ENCODE measurements at places on chromosomes 2 and 18.

DNA sequence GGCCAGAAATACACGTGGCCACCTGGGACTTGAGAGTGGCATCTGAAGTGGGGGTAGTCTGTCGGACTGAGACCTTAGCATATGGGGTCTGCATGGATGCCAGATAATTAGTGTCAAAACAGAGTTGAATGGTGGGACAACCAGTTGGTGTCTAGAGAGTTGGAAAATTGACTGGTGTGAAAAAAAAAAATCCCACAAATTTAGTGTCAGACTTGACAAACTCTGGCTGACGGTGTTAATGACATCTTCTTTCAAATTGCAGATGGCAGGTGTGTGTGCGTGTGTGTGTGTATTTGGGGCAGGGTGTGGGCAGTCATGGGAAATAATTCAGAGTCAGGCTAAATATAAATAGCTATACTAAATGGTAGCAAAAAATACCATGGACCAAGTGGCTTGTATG is 365.4 kb upstream of the RGPD4 start:
- no peaks in the 10 kb centered on the region for H3K36me3 ChIP-seq
- DNase-seq, result no peak
- H3K4me3 ChIP-seq, result no peak overlapping the region
- H3K27ac ChIP-seq, result no peak overlapping the region
- H3K27me3 ChIP-seq, result no peaks in the 10 kb centered on the region

DNA sequence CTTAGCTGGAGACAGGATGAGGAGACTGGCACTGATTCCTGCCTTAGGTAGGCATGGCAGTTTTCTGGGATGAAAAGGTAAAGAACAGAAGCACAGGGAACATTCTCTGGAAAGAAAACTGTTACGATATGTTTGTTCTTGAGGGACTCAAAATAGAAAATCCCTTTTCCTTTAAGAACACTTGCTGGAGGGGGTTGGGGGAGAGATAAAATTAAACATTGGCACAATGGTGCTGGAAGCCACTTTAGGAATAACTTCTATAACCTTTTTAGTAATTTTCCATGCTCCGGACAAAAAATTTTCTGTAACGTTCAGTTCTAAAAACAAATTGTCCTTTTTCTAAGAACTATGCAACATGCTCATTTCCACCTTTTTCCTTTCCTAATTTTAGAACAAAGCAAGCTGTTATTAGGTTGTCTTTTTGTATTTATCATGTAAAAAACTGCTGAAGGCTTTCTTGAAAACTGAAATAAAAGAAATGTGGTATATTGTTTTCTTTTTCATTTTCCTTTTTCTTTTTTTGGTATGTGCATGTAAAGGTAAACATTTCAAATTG is 343.8 kb downstream of the EPHA4 start:
- no peak for DNase-seq
- no peak overlapping the region for H3K27ac ChIP-seq
- H3K4me3 ChIP-seq, result no peak overlapping the region
- no peaks in the 10 kb centered on the region for H3K36me3 ChIP-seq
- H3K27me3 ChIP-seq, result no peaks in the 10 kb centered on the region
- peaks cover 12% of the 10 kb centered on the region for H3K4me1 ChIP-seq

- H3K27me3 ChIP-seq, result no peaks in the 10 kb centered on the region
- H3K4me1 ChIP-seq, result no peaks in the 10 kb centered on the region
- H3K27ac ChIP-seq, result no peak overlapping the region
- DNase-seq, result no peak
These were observed 386.6 kb upstream of the KLHL29 start for GRCh38 chr2:22998359-22998758.

DNA sequence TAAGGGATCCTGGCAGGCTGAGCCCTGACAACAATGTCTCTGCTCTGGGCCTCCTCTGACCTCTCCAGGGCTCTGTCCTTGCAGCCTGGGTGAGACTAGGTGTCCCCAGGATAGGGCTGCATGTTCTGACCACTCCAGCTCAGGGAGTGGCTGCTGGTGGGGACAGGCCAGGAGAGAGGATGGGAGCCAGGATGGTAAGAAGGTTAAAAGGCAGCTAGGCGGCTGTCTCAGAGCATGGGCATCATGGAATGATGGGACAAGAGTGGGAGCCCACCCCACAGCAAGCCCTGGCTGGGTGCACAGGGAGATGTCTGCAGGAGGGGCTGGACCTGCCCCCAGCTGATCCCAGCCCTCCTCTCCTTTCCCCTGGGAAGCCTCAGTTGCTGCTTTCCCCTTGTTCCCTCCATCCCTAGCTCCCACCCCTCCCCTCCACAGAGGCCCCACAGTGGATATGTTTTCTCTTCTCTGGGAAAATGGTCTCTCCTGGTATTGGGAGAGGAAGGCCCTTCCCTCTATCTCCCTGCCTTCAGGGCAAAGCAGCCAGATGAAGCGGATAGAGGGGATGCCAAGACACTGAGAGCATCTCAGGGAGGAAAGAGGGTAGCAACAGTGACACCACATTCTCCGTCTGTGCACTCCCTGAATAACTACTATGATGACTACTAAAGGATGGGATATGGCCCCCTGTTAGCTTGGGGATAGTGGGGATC is 334.3 kb downstream of the DYSF start:
- H3K36me3 ChIP-seq, result no peaks in the 10 kb centered on the region
- peaks cover 7% of the 10 kb centered on the region for H3K4me1 ChIP-seq
- H3K4me3 ChIP-seq, result no peak overlapping the region
- H3K27ac ChIP-seq, result no peak overlapping the region
- no peak for DNase-seq
- no peaks in the 10 kb centered on the region for H3K27me3 ChIP-seq

DNA sequence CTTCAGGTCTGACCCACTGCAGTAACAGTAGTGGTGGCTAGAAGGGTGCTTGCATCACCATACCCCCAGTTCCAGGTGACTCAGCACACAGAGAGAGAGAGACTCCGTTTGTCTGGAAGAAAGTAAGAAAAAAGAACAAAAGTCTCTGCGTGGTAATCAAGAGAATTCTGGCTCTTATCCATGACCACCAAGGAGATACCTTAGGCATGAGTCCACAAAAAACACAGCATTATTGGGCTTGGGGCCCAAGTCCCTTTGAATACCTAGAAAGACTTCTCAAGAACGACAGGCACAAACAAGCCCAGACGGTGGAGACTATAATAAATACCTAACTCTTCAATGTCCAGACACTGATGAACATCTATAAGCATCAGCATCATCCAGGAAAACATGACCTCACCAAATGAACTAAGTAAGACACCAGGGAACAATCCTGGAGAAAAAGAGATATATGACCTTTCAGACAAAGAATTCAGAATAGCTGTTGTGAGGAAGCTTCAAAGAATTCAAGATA is 21.7 kb upstream of the BAZ2B start:
- no peak overlapping the region for H3K4me3 ChIP-seq
- no peak for DNase-seq
- H3K36me3 ChIP-seq, result no peaks in the 10 kb centered on the region
- peaks cover 13% of the 10 kb centered on the region for H3K4me1 ChIP-seq

DNA sequence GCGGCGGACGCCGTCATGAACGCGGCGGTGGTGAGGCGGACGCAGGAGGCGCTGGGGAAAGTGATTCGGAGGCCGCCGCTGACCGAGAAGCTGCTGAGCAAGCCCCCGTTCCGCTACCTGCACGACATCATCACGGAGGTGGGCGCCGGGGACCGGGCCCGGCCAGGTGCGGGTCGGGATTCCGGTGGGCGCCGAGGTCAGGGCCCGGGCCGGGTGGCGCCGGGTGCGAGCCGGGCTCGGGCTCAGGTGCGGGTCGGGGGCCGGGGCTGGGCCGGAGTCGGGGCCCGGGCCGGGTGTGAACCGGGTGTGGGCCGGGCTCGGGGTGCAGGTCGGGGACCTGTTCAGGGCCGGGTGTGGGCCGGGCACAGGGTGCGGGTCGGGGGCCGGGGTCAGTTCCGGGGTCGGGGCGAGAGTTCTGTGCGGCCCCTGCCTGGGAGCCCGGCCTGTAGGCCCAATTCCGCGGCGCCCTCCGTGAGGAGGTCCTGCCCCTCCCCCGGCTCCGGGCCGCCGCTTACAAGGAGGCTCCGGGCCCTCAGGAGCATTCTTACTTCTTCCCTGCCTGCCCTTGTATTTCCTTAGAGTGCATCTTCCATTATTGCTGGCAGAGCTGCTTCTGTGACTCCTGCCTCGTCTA is 447 bp downstream of the TRAF3IP1 start:
- H3K36me3 ChIP-seq, result peaks cover 4% of the 10 kb centered on the region
- peaks cover 10% of the 10 kb centered on the region for H3K4me1 ChIP-seq
- peak; percentile 36 for DNase-seq
- peak overlapping the region; percentile 78 for H3K4me3 ChIP-seq

- no peak overlapping the region for H3K4me3 ChIP-seq
- H3K4me1 ChIP-seq, result no peaks in the 10 kb centered on the region
- H3K27ac ChIP-seq, result no peak overlapping the region
- H3K36me3 ChIP-seq, result peaks cover 6% of the 10 kb centered on the region
- no peaks in the 10 kb centered on the region for H3K27me3 ChIP-seq
These were observed 98.3 kb upstream of the HDAC4 start for GRCh38 chr2:239498981-239499634.

DNA sequence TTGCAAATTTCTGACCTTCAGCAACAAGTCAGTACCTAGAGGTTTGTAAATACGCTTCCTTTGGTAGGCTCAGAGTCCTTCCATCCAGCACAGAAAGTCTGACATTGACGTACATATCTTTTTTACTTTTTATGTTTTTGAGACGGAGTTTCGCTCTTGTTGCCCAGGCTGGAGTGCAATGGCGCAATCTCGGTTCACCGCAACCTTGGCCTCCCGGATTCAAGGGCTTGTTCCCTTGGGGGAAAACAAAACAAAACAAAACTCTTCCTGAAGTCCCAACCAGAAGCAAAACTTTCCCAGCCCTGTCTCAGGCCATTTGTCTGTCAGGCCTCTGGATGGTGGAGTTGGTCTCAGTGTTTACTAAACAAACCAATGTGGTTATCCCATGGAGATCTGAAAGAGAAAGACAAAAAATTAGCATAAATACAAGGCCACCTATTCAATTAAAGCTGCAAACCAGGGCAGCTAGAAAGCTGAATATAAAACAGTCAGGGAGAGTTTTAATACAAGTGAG is 29.6 kb upstream of the ATL2 start:
- peaks cover 37% of the 10 kb centered on the region for H3K36me3 ChIP-seq
- peaks cover 2% of the 10 kb centered on the region for H3K27me3 ChIP-seq
- H3K4me3 ChIP-seq, result no peak overlapping the region
- H3K4me1 ChIP-seq, result peaks cover 37% of the 10 kb centered on the region
- peak overlapping the region; percentile 3 for H3K27ac ChIP-seq

- H3K36me3 ChIP-seq, result no peaks in the 10 kb centered on the region
- H3K4me1 ChIP-seq, result peaks cover 9% of the 10 kb centered on the region
- no peak for DNase-seq
- no peaks in the 10 kb centered on the region for H3K27me3 ChIP-seq
These were observed 206.6 kb downstream of the ZNF385B start for GRCh38 chr2:179654806-179655205.

DNA sequence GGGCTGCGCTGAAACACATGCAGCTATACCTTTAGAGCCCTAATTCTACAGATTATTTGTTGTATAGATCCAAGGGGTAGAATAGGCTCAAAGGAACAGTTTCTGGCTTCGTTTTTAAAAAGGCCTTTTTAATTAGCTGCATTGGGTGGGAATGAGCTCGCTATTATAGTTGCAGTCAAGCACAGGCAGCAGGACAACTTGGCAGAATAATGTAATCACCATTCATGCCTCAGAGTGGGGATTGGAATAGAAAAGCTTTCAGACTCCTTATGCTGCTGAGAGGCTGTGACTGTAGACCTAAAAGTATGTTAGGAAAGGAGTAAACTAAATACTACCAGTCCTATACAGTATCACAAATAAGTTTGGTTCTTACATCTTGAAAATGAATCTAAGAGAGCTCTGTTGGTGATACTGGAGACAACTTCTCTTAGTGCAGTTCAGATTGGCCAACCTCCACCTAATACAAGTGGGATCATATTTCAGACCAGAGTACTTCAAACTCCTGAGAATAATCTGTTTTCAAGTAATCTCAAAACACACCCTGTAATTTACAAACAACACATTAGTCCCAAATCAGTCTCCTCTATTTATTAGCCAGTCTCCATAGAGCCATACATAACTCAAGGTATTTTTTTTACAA is 121.4 kb downstream of the ANTXR1 start:
- H3K4me3 ChIP-seq, result no peak overlapping the region
- no peaks in the 10 kb centered on the region for H3K27me3 ChIP-seq
- peaks cover 10% of the 10 kb centered on the region for H3K4me1 ChIP-seq
- no peak overlapping the region for H3K27ac ChIP-seq

DNA sequence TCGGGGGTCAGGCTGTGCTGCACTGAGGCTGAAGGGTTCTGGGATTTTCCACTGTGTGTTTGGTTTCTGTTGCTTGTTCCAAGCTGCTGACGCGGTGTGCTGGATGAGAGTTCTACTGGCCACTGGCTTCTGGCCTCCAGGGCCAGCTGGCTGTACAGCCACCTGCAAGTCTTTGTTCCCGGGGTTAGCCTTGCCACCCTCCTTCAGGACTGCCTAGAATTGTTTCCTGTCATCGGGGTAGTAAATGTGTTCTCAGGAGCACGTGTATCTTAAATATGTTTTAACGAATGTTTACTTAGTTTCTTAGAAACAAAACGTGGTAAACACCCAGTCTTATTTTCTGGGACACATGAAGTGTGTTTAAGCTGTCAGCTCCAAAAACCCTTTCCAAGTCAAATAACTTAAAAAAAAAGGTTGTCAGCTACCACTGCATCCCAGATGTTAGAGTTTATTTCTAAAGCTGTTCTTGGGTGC is 231.2 kb downstream of the AGAP1 start:
- peaks cover 31% of the 10 kb centered on the region for H3K4me1 ChIP-seq
- no peak overlapping the region for H3K27ac ChIP-seq
- H3K4me3 ChIP-seq, result no peak overlapping the region
- no peaks in the 10 kb centered on the region for H3K27me3 ChIP-seq
- H3K36me3 ChIP-seq, result peaks cover 17% of the 10 kb centered on the region

- H3K36me3 ChIP-seq, result peaks cover 16% of the 10 kb centered on the region
- H3K27me3 ChIP-seq, result peaks cover 2% of the 10 kb centered on the region
- H3K27ac ChIP-seq, result no peak overlapping the region
These were observed 415.5 kb downstream of the NCKAP5 start for GRCh38 chr2:133152801-133153200.

GRCh38 chr2:121095257-121096080 is 189.5 kb downstream of the TFCP2L1 start:
- H3K36me3 ChIP-seq, result peaks cover 7% of the 10 kb centered on the region
- H3K27ac ChIP-seq, result no peak overlapping the region
- no peak overlapping the region for H3K4me3 ChIP-seq

DNA sequence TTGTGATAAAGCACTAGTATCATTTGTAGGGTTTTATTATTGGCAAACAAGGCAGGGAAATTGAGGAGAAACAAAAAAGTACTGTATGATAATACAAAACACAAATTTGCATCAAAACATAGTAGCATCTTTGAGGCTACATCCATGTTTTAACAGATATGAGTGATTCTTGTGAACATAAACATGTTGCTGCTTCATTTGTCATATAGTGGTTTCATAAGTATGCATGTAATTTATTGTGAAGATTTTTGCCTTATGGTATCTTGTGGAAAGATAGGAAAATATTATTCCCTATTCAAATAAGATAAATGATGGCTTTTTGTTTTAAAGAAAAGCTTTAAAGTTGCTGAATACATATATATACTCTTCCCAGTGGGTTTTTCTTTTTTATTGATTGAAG is 60.3 kb downstream of the VRK2 start:
- H3K36me3 ChIP-seq, result no peaks in the 10 kb centered on the region
- H3K27ac ChIP-seq, result no peak overlapping the region
- H3K27me3 ChIP-seq, result no peaks in the 10 kb centered on the region
- peaks cover 3% of the 10 kb centered on the region for H3K4me1 ChIP-seq
- H3K4me3 ChIP-seq, result no peak overlapping the region

Data from WTC11 (cell line).